ENCODE measurements at places on chromosomes 16 and 17.

- no peak overlapping the region for H3K4me3 ChIP-seq
- H3K27ac ChIP-seq: no peak overlapping the region
- H3K4me1 ChIP-seq: peaks cover 3% of the 10 kb centered on the region
Measured at GRCh38 chr17:68972119-68972704, 17.0 kb upstream of the ABCA8 start.

GRCh38 chr17:34269969-34270368 is at the start of gene CCL7:
Gene CCL7 (plus strand): TSS chr17:34270221. CDS start chr17:34270291, 70 bp downstream.
- no peak for DNase-seq
- H3K4me1 ChIP-seq: no peaks in the 10 kb centered on the region
- no peaks in the 10 kb centered on the region for H3K36me3 ChIP-seq
- H3K27me3 ChIP-seq: no peaks in the 10 kb centered on the region

- H3K36me3 ChIP-seq: peaks cover 20% of the 10 kb centered on the region
- H3K27ac ChIP-seq: peak overlapping the region; percentile 86
- DNase-seq: peak; percentile 46
Measured at GRCh38 chr17:42617956-42618431, 8.5 kb downstream of the TUBG1 start.

DNA sequence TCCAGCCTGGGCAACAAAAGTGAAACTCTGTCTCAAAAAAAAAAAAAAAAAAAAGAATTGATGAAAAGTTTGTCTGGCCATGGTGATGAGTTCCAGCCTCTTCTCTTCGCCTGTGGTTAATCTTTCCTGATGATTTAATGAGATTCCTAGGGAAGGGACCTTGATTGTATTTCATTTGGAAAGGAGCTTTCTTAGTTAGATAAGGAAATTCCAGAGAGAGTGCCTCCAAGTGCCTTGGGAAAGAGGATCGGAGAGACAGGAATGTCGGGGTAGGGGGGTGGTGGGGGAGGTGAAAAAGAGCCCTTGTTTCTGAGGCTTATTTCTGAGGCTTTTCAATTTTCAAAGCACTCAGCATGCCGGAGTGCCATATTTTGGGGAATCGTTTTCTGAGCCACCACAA is 93.2 kb upstream of the SIAH1 start:
- no peaks in the 10 kb centered on the region for H3K4me1 ChIP-seq
- DNase-seq: no peak
- H3K27ac ChIP-seq: no peak overlapping the region
- H3K4me3 ChIP-seq: no peak overlapping the region
- no peaks in the 10 kb centered on the region for H3K36me3 ChIP-seq

DNA sequence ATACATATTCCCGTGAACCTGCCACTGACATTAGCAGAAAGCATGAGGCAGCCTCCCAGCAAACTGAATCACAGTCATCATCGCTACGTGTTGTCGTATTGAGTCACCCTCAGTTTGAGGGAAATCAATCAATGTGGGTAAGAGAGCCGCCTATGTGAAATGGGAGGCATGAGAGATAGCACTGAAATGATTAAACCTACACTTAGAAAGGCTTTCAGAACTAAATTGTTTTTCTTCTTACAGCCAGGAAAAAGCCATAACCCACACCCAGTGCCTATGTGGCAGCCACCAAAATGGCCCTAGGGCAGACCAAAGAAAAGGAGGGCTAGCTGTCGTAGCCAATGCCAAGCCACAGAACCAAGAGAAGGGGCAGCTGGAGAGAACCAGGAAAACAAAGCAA is 90.5 kb downstream of the ADAMTS18 start:
- no peak overlapping the region for H3K4me3 ChIP-seq
- DNase-seq: no peak
- H3K27me3 ChIP-seq: no peaks in the 10 kb centered on the region
- H3K27ac ChIP-seq: no peak overlapping the region
- H3K4me1 ChIP-seq: no peaks in the 10 kb centered on the region
- H3K36me3 ChIP-seq: no peaks in the 10 kb centered on the region

DNA sequence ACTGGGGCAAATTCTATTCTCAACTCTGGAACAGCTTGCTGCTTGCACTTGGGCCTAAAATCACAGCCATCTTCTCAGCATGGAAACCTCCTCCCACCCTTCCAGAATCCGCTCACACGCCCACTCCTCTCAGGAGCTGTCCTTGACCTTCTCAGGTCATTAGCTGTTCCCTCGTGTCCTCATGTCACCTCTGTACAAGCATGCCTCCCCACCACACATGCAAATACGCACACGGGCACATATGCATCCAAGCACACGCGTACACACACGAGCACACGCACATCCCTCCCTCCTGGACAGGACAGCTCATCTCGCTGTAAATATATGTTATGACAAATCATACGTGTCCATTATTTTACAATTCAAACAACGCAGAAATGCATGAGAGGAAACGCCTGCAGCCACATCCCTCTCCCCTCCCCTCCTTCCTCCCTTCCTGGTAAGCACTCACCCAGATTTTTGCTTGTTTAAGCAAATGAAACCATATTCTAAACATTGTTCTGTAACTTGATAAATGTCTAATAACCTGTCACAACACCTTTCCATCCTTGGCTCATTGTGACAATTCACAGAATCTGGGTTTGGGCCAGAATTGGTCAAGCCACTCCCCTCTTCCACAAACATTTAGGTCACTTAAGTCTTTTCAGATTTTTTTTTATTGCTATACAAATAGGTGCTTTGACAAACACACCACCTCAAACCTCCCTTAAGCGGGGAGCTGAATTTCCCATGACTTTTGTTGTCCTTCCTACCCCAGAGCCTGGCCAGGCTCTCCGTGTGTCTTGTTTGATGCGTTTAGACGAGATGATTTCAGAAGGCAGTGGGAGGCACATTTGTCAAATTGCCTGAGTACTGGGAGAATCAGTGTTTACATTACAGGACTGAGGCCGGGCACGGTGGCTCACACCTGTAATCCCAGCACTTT is 41.7 kb downstream of the DNAH17 start:
- H3K4me1 ChIP-seq: peaks cover 13% of the 10 kb centered on the region
- no peak for DNase-seq
- H3K27me3 ChIP-seq: no peaks in the 10 kb centered on the region
- no peak overlapping the region for H3K4me3 ChIP-seq

GRCh38 chr17:20103454-20104446 is 94.6 kb downstream of the SPECC1 start:
- no peak for DNase-seq
- H3K4me1 ChIP-seq: no peaks in the 10 kb centered on the region
- H3K4me3 ChIP-seq: no peak overlapping the region
- no peaks in the 10 kb centered on the region for H3K36me3 ChIP-seq
- no peak overlapping the region for H3K27ac ChIP-seq

DNA sequence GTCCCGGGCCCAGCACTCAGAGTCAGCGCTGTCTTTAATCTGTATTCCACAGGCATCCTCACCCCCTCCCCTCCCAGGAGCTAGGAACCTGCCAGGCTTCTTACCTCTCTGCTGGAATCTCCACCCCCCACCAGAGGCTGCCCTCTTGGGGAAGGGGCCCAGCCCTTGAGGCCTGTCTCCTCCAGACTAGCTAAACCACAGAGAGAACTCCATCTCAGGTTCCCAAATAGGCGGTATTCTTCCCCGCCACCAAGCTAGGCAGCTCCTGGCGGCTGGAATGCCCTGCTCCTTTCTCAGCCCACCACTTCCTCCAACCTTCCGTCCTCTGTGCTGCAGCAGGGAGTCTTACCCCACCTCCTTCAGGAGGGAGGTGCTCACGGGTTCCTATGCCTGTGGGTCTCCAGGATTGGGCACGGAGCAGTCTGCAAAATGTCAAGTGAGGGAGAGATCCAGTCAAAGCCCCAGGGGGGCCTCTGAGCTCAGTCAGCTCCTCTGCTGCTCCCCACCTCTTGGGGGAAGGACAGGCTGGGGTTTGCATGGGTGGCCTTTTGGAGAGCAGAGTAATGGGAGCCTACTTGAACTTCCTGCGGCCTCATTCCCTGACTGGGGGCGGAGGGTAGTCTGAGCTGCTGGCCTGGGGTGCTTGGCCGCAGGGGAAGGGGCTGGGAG is 55.7 kb downstream of the SREBF1 start:
- H3K27me3 ChIP-seq: no peaks in the 10 kb centered on the region
- no peak for DNase-seq
- no peak overlapping the region for H3K4me3 ChIP-seq
- no peaks in the 10 kb centered on the region for H3K36me3 ChIP-seq
- H3K4me1 ChIP-seq: peaks cover 61% of the 10 kb centered on the region

- H3K27me3 ChIP-seq: no peaks in the 10 kb centered on the region
- no peak for DNase-seq
- no peak overlapping the region for H3K4me3 ChIP-seq
Measured at GRCh38 chr16:88057656-88058055, 106.4 kb downstream of the BANP start.

All from body of pancreas (tissue), 4 donors.